T follicular helper cell (primary cell): ENCODE measurements at places on chromosomes 13 and 19.
A peak's percentile ranks its signal among the peaks of the same experiment; 100 is the strongest.

DNA sequence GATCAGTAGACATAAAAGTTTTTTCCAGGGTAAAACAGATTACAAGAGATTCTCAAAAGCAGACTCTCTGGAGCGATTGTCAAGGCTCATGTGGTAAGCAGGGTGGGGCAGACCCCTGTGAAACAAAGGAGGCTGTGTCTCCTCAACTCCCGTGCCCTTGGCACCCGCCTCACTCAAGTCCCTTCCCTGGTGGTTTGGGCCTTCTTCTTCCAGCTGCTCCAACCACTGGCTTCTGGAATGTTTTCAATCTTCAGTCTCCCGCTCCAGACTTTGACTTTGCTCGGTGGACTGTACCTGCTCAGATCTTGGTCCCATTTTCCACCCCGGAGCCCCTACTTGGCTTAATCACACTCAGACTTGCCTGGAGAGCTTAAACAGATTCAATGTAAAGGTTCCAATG lies 74.8 kb upstream of the STK24 start:
- DNase-seq: no peak

GRCh38 chr19:11538232-11539036 lies at the start of gene CNN1:
CNN1 (plus strand) TSS chr19:11538851; CDS start chr19:11538928, 77 bp downstream.
- no peak for DNase-seq

- no peak for DNase-seq
Observed at GRCh38 chr13:97904059-97904458, 49.4 kb upstream of the IPO5 start.

DNA sequence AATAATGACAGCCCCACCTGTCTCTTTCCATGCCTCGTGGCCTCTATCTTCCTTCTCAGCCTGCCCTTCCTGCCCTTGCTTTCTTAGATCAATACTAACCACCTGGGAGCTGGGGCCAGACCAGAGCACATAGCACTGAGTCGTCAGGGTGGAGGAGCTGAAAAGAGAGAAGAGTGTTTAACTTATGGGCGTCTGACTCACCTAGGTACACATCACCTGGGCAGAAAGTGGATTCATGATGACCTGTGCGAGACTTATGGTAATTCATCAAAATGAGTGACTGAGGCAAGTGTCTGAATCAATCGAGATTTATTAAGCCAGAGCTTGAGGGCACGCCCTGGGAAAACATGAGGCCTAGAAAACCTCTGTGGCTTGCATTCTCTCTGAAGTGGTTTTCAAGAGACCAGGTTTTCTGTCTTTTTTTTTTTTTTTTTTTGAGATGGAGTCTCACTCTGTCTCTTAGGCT lies 19.2 kb downstream of the CEACAM6 start:
- DNase-seq: peak; percentile 39

DNA sequence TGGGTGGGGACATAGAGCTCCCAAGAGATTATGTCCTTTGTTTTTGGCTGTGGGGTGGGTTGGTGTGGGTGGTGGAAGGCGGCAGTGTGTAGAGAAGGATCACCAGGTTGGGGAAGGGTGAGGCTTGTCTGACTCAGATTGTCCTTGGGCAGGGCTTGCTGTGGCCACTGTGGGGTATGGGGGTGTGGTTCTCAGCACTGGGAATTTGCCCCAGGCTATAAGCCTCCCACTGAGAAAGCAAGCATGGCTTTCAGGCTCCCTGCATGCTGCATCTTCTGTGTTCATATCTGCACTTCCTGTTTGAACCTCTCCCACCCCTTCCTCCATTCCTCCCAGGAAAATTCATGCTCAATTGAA lies 34.9 kb downstream of the DNAJC15 start:
- no peak for DNase-seq

DNA sequence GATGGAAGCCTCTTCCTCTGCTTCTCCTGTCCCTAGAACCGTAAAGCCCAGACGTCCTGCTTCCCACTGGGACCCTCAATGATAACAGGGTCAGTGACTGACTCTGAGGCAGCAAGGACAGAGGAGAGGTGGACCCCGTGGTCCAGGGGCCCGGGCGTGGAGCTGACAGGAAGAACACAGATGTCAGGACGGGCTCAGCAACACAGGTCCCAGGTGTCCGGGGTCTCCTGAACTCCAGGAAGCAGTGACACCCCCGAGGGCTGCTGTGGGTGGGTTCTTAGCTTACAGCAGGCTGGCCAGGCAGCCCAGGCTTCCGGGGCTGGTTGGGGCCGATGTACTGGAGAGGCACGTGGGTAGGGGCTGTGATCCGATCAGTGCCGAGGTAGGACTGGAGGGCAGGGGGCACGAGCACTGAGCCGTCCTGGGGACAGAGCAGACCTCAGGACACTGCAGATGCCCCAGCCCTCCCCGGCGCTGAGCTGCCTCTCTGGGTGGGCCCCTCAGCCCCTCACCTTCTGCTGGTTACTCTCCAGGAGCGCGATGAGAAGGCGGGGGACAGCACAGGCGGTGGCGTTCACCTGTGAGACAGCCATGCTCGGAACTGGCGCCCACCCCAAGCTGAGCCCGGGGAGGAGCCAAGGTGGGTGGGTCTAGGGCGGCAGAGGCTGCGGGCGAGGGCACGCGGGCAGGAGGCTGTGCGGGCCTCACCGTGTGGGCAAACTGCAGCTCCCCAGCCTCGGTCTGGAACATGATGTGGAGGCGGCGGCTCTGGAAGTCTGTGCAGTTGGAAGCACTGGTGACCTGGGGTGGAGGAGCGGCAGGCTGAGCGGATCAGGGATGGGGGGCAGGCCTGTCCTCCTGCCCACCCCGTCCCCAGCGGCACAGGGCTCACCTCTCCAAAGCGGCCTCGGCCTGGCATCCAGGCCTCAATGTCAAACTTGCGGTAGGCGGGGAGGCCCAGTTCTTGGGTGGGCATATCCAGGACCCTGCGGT lies 3.6 kb upstream of the CCER2 start:
- DNase-seq: no peak

DNA sequence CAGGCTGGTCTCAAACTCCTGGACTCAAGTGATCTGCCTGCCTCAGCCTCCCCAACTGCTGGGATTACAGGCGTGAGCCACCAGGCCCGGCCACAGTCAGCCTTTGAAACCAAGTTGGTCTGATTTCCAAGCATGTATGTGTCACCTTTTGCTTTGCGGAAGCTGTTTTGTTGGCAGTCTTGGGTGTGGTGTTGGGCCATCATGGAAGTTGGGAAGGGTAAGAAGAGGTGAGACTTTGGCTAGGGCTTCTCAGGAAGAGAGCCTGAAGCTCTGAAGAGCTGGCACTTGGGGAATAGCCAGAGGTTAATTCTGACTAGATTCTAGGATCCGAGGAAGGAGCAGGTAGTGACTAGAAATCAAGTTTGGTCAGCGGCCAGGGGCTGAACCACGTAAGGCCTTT lies 2.8 kb downstream of the RSPH6A start:
- DNase-seq: no peak

- no peak for DNase-seq
Observed at GRCh38 chr19:35862528-35862927, 5.8 kb downstream of the KIRREL2 start.

DNA sequence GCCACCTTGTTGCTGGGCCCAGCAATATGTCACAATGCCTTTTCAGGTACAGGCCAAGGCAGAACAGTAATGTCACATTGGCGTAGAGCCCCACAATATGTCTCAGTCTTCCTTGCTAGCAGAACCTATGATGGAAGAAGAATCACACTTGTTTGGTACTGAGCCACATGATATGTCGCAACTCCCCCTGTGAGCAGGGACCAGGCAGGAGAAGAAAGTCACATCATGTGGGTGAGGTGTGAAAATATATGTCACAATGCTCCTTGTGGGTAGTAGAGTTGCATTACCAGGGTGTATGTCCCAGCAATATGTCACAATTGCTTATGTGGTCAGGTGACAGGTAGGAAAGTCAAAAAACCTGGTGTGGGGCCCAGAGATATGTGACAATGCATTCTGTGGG lies 7.1 kb upstream of the ZNF91 start:
- DNase-seq: no peak

GRCh38 chr13:51357928-51358595 lies 18.6 kb downstream of the SERPINE3 start:
- DNase-seq: no peak

DNA sequence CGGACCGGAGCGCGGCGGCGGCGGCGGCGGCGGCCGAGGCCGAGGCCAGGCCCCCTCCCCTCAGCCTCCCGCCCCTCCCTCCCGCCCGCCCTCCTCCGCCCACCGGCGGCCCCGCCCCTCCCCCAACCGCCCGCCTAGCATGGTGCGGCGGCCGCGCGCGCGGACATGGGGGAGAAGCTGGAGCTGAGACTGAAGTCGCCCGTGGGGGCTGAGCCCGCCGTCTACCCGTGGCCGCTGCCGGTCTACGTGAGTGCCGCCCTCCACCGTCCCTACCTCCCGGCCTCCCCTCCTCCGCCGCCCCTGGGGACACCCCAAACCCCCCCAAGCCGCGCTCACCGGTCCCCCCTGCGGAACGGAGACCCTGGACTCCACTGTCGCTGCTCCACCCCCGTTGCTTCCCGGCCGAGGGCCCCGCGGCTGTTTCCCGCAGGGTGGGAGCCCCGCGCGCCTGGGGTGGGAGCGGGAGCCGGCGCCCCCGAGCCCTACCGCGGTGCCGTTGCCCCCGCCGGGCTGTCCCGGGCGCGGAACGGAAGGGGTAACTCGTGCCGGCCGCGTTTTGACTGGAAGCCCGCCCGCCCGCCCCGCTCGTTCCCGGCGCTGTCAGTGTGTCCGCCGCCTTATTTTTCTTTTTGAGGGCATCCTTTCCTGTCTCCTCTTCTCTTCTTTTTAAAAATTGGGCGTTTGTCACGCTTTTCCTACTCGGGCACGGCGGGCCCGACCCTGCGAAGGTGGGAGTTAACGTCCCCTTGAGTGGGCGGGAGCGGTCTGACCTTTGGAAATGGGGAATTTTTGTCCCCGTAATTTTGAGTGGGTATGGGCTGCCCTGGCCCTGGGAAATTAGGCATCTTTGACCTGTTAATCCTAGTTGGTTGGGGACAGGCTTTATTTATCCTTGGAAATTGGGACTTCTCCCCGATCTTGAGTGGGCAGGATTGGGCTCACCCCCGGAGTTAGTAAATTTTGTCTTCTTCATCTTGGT lies 576 bp downstream of the DOT1L start:
- no peak for DNase-seq

DNA sequence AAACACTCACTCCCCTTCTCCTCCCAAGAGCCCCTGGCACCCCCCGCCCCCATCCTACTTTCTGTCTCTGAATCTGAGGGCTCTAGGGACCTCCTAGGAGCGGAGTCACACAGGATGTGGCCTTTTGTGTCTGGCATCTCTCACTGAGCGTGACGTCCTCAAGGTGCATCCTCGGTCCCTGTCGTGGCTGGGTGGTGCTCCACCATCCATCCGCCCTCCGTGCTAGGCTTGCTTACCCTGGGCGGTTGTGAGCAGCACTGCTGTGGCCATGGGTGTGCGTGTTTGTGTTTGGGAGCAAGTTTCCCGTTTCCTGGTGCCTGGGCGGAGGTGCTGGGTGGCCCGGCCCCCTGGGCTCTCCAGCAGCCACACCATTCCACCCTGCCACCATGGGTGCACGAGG lies 12.2 kb downstream of the PLEKHJ1 start:
- DNase-seq: no peak

DNA sequence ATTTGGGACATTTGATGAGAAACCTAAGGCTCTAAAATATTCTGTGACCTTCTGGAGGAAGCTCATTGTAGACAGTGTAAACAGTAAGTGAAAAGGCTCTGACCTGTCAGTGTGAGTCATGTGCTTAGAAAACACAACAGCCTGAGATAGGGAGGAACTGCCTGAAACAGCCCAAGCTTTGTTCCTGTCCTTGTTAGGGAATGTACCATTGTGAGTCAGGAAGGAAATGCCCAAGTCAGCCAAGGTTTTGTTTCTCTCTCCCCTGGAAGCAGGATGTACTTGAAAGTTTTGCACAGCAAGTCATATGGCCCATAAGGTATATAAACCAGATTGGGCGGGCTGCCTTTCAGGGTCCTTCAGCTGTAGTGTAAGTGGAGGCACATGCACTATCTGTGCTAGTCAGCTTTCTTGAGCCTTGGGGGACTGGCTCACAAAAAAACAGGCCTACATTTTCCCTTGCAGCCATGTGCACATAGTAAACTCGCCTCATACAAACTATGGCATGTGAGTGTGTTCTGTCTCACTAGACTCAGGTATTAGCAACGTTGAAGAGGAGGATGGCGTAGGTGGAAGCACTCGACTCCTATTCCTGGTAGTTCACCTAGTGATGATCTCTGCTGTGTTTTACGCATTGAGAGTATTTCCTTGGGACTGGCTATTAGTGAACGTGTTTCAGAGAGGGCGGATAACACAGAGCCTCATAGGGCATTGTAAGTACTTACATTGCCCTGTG lies 141.2 kb upstream of the KLHL1 start:
- no peak for DNase-seq

DNA sequence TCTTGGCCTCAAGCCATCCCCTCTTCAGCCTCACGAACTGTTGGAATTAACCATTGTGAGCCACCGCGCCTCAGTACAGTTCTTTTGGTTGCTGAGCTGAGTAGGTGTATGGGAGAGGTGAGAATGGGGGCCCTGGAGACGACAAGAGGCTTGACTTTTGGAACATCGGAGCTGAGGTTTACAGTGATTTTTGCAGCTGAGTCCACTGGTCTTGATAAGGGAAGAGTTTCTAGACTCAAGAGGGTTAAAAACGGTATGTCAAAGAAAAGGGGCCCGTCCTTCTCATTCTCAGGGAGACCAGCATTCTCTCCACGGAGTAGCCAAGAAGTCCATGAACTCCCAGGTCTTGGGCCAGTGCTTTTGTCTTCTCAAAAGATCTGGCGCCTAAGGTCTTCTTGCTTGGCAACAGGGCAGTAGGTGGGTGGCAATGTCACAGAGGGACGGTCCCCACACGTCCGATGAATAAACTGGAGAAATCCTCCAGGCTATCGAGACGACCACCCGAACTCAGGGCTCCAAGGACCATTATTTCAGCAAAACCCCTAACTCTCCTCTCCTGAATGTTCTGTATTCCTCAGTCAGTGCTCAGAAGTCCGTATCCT lies 6.4 kb upstream of the QTRT1 start:
- no peak for DNase-seq

DNA sequence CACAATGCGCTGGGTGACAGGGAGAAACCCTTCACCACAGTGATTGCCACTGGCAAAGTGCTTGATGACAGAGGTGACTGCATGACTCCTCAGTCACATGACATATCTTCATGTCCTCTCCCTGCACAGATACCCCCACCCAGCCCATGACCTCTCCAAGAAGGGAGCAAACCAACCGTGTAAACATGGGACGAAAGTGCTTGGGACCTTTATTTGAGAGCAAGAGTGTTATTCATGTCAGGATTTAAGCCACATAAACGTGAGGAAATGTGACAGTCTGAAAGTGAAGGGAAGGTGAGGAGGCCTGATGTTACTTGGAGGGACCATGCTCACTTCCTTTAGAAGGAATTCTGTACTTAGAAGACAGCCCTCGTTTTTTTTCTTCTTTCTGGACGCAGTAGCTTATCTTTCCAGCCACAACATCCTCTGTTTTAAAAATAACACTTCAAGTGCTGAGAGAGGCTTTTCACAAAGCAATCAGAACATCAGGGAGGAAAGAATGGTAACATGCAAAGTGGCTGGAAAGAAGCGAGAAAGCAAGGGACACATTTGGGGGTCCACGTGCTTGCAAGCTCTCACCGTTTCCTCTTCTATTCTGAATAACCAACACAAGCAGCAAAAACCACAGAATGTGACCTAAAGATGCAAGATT lies 35.6 kb downstream of the EPS15L1 start:
- no peak for DNase-seq

- DNase-seq: no peak
Observed at GRCh38 chr19:33422369-33423180, 49.1 kb downstream of the CEBPG start.
